Activated CD4-positive, alpha-beta T cell treated with anti-CD3 and anti-CD28 coated beads, Interleukin-2, amount 50 U/mL, for 24 hours (primary cell): ENCODE measurements at places on chromosomes 4 and X.

DNA sequence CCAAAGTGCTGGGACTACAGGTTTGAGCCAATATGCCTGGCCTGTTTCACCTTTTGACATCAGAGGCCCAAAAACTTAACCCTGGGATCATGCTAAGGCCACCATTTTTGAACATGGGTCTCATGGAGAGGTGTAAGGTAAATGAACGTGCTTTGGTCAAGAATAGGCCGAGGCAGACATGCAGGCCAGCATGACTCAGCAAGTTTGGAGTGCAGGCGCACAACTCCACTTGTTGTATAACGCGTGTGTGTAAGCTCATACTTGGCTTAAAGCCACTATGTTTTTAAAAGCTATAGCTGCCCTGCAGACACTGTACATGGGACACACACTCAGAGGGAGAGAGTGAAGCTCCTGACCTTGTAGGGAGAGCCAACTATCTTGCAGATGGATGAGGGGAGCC lies 43.8 kb upstream of the HPSE start:
- DNase-seq: no peak

GRCh38 chr4:18435781-18436180 lies 414.2 kb upstream of the LCORL start:
- no peak for DNase-seq

GRCh38 chrX:152276277-152276676 lies 137.9 kb upstream of the MAGEA10 start:
- DNase-seq: no peak

DNA sequence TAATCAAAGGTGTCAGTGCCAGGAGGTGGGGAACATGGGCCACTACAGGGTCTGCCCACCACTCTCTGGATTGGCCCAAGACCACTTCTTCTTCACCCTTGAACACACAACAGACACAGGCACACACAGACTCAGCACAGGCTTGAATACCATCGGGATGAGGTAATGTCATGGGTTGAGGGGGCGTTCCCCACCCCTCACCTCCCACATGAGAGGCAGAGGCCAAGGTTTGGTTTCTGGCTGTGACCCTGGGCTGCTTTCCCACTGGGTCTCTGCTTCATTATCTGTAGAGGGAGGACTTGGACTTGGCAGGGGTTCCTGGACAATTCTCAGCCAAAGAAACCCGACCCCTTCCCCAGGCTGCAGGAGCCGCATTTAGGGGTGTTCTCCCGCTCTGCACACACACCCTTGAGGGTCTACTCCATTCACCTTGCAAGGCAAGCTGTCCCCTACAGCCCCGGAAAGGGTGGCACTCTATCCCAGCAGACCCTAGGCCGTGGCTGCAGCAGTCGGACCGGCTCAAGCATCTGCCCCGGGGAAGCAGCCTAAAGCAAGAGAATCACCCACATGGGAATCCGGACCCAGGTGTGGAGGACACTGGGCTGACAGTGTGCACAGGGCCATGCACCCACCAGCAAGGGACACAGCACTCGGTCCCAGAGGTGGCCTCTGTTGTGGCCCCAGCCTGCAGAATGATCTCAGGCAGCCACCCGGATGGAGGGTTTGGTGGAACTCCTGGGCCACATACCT lies 62.4 kb downstream of the TRMT44 start:
- DNase-seq: no peak

- DNase-seq: no peak
Measured at GRCh38 chr4:113101669-113102068, 52.2 kb downstream of the ANK2 start.

- no peak for DNase-seq
Measured at GRCh38 chr4:116736756-116737155, 348.6 kb downstream of the TRAM1L1 start.

- DNase-seq: no peak
Measured at GRCh38 chrX:96713303-96713702, 28.7 kb downstream of the DIAPH2 start.

DNA sequence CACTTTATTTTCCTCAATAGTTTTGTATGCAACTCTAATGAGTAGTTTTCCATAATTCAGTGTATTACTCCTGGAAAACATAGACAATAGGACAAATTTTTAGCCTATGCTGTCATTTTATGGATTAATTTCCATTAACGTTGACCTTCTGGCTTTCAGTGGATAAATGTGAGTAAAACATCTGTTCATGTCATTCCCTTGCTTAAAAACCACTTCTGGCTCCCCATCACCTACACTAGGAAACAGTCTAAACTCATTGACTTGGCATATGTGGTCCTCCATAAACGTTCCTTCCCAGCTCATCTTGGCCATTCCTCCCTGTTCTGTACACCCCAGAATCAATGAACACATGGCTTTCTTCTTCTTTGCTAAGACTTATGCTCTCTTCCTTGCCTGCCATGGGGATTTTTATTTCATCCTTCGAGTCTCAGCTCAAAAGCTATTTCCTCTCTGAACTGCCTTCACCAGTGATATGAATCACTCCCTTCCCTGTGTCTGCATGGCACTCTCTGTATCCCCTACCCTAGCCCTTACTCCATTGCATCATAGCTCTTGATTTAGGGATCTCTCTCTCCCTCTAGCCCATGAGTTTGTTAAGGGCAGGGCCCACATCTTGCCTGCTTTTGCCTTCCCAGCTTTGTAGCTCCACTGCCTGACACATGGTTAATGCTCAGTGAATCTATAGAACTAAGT lies 34.8 kb downstream of the DOCK11 start:
- no peak for DNase-seq

- DNase-seq: no peak
Measured at GRCh38 chr4:103123114-103123513, 23.5 kb upstream of the BDH2 start.

DNA sequence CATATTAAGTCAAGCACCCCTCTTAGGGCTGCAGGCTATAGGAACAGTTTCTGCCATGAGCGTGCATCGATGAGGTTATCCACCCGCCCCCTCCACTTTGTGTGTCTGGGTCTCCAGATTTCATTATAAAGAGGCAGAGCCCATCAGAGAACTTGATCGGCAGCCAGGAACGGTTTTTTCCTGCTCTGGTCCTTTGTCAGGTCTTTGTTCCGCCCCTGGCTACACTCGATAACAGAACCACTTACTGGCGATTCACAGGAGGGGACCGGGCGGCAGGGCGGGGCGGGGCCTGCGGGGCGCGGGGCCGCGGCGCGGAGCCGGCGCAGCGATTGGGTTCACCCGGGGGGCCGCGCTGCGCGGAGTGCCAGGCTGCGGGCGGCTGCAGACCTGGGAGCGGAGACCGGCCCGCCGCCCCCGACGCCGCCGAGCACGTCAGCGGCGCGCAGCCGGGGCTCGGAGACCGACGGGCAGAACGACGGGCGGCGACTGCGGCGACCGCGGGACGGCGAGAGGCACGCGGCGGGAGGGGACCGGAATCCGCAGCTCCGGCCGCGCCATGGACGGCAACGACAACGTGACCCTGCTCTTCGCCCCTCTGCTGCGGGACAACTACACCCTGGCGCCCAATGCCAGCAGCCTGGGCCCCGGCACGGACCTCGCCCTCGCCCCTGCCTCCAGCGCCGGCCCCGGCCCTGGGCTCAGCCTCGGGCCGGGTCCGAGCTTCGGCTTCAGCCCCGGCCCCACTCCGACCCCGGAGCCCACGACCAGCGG lies at the start of gene SLC10A4:
Gene SLC10A4 (plus strand): TSS at position 338 of the 771 bp plus-strand sequence. CDS start 219 bp downstream, at position 557.
- DNase-seq: no peak

DNA sequence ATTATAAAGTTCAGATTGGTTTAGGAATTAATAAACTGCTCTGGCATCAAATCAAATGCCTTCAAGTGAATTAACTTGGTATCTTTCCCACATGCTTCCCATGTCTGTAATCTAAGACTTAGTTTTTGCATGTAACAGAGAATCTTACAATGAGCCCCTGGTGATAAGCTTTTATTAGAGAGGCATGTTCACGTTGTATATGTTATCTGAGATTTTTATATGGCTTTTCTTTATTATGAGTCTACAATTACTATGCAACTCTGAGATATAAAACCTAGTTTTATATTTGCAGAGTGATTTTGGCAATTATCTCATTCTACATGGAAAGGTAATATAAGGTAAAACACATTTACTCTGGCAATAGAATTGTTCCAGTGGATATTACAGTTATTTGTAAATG lies 1578.4 kb upstream of the IGFBP7 start:
- DNase-seq: no peak

DNA sequence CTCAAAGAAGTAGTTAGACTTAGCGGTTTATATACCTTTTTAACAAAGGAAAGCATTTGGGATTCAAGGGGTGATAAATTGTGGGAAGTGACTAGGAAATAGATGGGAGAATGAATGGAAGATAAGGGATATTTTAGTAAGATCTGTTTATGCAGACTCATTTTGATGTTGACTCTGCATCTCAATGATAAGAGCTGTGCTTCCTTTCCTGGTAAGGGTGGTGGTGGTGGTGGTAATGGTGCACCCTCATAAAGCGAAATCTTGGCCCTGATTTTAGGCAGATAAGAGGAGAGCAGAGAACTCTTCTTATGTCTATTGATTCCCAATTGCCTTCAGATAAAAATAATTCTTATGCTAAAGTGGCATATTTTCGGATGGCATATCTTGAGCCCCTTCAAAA lies 197.1 kb downstream of the SPRY1 start:
- no peak for DNase-seq

GRCh38 chr4:130568746-130569145 lies 1472.8 kb downstream of the C4orf33 start:
- DNase-seq: no peak

GRCh38 chr4:128338634-128339355 lies 51.2 kb upstream of the PGRMC2 start:
- no peak for DNase-seq

GRCh38 chrX:50812995-50813842 lies 775 bp downstream of the SHROOM4 start:
- DNase-seq: no peak

DNA sequence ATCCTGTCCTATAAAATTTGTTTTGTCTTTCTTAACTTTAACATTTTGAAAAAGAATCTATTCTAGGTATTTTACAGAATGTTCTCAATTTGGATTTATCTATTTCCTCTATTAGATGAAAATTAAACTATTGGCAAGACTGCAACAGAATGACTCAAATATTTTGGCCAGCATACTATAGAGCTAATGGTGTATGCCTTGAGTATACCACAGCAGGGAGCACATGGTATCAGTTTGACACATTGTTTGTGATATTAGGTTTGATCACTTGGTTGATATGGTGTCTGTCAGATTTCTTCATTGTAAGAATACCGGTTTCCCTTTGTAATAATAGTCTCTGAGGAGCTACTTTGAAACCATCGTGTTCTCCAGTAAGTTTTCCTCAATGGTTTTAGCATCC lies 87.8 kb upstream of the NPNT start:
- DNase-seq: no peak

GRCh38 chr4:2733001-2733843 lies 22.9 kb downstream of the TNIP2 start:
- no peak for DNase-seq

DNA sequence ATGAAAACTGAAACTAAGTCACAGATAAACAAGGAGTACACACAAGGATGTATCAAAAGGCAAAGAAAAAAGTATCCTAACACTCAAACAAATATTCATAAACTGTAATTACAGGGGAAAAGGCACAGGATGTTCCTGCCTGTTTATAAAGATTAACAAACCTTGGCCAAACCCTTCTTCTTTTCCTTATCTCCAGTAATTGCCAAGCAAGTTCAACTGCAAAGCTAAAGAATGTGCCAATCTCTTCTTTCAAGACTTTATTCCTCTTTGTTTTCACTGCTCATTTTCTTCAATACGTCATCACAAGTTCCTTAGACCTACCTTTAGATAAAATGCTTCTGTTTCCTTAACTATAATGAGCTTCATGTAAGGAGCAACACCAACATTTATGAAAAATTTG lies 171.2 kb downstream of the AMELX start:
- no peak for DNase-seq

DNA sequence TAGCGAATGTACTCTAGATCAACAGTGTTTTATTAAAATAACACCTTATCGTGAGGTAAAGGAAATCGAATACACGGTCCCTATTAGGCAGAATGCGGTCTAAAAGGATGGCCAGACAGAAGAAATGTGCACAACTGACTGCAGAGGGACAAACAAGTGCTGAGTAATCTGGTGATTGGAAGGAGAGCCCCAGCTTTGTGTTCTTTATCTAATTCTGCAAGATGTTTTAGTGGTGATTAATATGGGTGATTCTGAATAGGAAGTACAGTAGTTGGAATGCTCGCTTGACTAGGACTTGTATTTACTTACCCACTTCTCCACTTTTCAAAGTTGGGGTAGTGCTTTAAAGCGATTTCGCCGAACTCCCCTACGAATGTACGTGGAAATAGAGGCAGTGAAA lies 1.2 kb downstream of the WDR44 start:
- no peak for DNase-seq

DNA sequence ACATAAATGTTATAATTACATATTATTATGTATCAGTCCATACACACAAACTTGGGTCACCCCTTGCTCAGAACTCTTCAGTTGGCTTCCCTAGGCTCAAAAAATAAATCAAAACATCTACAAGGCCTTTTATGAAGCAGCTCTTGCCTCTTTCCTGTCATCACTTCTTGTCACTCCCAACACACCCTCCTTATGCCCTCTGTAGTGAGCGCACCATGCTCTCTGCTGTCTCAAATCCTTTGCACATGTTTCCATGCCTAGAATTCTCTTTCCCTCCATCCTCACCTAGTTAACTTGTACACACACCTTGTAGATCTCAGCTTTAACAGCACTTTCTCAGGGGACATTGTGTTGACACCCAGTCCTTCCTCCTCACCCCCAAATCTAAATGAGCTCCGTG lies 53.0 kb downstream of the ATP8A1 start:
- no peak for DNase-seq

DNA sequence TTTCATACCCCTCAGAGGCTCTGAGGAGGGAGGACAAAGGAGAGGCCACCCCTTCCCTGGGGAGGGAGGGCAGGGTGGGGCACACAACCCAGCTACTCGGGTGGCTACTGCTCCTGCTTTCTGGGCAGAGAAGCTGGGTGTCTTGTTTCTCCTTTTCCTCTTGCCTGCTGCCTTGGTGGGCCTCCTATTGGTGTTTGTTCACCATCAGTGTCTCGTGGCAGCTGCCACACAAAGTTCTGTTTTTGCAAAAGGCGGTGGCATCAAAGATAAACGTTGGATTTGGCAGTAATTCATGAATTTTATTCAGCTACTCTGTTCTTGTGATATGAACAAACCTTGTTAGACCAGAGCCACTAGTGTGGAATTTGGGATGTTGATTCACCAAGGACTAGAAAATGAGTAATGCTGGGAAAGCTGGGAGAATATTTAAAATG lies 153.0 kb upstream of the SCML1 start:
- no peak for DNase-seq

DNA sequence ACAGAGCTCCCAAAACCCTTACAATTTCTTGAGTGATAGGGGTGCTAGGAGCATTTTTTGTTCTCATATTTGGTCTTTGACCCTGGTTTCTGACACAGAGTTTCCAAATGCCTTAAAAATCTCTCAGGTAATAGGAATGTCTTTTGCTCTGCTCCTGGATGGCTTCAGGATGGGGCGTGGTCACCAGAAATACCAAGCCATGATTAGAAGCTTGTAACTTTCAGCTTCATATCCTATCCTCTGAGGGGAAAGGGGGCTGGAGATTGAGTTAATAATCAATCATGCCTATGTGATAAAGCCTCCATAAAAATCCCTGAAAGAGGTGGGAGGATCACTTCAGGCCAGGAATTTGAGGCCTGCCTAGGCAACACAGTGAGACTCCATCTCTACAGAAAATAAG lies 34.6 kb upstream of the IL9R start:
- no peak for DNase-seq
